ENCODE measurements at places on chromosomes 4 and X.

GRCh38 chr4:17232566-17233253 is 279.2 kb downstream of the QDPR start:
- DNase-seq, result no peak

- DNase-seq, result no peak
Measured at GRCh38 chr4:38309471-38309870, 349.3 kb downstream of the PTTG2 start.

GRCh38 chr4:128513664-128514484 is 226.3 kb upstream of the PGRMC2 start:
- no peak for DNase-seq

DNA sequence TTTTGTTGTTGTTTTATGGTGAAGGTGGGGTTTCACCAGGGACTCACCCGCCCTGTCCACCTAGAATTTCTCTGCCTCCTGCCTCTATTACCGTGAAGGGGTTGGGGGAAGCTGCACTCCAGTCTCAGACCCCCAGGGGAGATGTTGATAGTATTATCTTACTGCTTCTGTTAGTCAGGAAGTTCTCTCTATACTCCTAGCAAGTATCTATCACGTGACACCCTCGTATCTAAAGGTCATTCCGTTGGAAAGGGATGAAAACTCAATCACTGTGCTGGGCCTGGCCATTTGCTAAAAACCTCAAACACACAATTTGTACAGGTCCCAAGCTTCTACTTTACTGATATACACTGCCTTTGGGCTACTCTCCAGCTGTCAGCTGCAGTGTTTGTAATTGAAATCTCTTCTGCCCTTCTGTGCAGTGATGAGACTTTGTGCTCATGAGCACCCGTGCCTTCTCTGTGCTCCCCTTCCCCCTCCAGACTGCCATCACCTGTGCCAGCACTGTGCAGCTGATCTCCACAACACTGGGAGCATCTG is 188.5 kb upstream of the ANXA3 start:
- no peak for DNase-seq

DNA sequence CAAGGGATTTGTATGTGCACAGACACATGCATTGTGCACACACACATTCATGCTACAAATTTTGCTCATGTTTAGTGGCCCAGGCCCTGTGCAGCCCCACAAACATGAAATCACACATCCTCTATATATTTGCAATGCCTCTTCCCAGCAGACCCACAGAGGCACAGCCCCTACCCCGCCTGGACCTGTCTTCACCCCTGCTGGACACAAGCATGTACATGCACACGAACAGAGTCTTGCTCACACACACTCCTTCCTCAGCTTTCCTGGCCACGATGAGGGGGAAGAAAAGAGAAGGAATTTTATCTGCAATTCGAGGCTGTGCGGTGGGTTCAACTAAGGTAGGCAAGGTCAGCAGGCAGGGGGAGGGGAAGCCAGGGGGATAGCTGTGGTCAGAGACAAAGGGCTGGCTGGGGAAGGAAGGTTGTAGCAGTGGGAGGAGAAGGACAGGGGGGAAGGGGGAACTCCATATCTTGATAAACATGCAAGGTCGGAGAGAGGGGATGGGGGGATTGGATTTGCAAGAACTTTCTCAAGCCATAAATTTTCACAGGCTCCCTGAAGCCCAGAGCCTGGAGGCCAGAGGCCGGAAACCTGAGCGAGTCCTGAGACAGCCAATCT is 156.4 kb downstream of the EFNB1 start:
- no peak for DNase-seq

DNA sequence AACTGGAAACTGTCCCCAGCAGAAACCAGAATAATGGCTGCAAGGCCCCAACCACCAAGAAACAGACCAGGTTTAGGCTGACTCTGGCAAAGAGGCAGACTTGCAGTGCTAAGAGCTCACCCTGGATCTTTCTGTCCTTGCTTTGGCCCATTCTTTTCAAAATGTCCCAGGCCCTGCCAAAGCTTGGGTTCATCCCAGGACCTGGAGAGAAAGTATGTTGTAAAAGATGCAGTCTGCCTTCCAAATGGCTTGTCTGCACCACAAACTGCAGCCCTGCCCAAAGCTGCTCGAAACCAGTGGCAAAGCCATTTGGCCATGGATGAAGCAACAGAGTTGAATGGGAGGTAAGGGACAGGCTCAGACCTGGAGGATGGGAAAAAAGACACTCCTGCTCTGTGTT is 38.0 kb upstream of the LNX1 start:
- peak; percentile 73 for DNase-seq

- no peak for DNase-seq
Measured at GRCh38 chr4:140811429-140811828, 55.2 kb upstream of the TBC1D9 start.

DNA sequence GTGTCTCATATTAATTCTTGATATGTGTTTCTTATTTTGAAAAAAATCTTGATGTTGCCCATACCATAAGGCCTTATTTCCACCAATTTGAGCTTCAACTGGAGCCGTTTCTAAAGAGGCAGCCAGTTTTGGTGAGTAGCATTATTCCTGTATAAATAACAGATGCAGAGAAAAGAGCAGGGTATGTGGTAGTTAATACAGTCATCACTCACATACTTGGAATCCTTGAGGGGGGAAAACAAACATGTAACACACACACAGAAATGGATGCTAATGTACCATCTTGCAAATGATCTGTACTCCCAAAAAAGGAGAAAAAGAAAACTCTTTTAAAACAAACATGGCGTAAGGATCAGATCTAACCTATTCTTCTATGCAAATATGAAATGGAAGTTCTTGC is 389.7 kb downstream of the GPM6A start:
- DNase-seq, result no peak

DNA sequence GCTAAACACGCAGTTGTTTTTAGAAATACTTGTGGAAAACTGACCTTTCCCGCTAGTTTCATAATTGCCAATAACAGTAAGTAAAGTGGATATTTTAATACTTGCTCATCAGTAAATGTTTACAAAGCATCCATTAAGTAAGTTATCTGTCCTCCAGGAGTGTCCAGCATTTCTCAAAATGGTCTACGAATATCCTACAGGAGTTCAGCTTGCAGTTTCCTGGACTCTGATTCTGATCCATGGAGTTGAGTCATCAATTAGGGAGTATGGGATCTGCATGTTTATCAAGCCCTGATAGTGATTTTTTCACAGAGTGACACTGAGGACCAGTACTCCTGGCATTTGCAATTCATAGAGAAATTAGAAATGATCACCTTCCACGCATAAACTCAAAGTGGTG is 325.2 kb upstream of the AADAT start:
- no peak for DNase-seq

GRCh38 chrX:106178826-106179225 is 10.7 kb downstream of the PWWP3B start:
- no peak for DNase-seq

GRCh38 chr4:41060352-41061334 is 153.7 kb downstream of the APBB2 start:
- DNase-seq, result no peak

DNA sequence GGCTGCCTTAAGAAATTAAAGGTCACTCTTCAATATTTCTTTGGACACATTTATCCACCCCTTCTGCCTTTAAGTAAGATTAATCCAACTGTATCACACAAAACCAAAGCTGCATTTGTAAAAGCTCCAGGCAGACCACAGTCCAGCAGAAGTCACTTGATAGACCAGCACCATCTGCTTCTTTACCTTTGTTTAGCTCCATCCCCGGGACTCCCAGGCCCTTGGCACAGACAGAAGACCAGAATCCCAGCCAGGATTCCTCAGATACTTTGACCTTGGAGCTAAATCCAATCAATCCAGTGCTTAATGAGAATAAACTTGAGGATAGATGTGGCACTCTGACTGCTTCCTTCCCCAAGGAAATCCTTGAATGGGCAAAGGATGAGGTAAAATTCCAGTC is 333.1 kb upstream of the RASGEF1B start:
- no peak for DNase-seq

- DNase-seq, result no peak
Measured at GRCh38 chr4:152666946-152667345, 12.9 kb downstream of the TMEM154 start.

DNA sequence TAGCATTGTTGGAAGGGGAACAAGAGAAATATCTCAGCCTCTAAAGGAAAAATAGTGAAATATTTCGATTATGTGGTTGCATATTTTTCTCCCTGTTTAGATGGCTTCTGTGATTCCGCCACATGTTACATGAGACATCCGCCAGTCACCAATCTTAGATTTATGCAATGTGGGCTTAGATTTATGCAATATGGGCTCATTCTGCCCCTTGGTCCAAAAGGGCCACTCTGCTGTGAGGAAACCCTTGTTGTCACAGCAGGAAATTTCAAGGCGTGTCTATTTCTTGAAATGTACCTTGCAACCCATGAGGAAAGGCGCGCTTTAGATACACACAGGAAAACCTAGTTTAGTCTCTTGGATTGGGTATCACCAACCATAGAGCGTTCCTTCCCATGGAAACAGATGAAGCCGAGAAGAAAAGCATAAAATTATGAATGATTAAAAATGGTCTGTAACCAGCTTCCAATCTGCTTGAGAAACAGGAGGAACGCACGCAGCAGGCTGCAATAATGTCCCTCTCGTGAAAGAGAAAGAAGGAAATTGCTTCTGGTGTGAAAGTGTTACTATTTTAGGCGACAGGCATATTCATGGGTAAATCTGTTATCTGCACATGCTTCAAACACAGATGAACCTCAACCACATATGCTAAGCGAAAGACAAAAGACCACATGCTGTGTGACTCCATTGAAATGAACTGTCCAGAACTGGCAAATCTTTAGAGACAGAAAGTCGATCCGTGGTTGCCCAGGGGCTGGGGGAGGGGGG is 3.7 kb downstream of the RS1 start:
- no peak for DNase-seq

GRCh38 chrX:17395154-17395553 is 20.2 kb downstream of the NHS start:
- no peak for DNase-seq

- no peak for DNase-seq
Measured at GRCh38 chrX:40622479-40623138, 619 bp upstream of the MPC1L start.

GRCh38 chr4:105840426-105841174 is 54.7 kb upstream of the NPNT start:
- DNase-seq, result no peak

DNA sequence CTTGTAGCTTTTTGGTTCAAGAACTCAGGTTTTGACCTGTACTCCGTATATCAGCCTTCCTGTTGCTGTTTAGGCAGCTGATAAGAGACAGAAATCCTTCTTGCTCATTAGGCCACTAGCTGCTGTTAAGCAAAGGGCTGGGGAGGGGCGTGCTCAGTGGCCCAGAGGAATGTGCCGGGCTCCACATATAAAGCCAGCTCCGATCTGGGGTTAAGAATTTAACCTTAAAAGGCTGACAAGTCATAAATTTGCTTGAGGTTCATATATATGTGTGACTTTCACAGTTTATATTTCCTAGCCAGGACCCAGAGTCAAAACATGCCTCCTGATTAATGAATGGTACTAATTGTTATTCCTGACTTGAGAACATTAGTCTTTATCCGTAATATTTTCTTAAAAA is 15.3 kb downstream of the GPC3 start:
- DNase-seq, result no peak

GRCh38 chr4:183738081-183738673 is 79.1 kb downstream of the TRAPPC11 start:
- DNase-seq, result no peak

- no peak for DNase-seq
Measured at GRCh38 chrX:18194688-18195087, 26.0 kb downstream of the BEND2 start.

GRCh38 chr4:38905652-38906385 is 38.2 kb downstream of the FAM114A1 start:
- no peak for DNase-seq

- DNase-seq, result peak; percentile 81
Measured at GRCh38 chr4:73740353-73740778, at the start of gene CXCL8. Gene CXCL8 (plus strand): TSS chr4:73740569. CDS start chr4:73740659, 90 bp downstream.

GRCh38 chr4:86939729-86940575 is 5.1 kb downstream of the AFF1 start:
- DNase-seq, result no peak

- DNase-seq, result no peak
Measured at GRCh38 chr4:188872809-188873208, 733.6 kb downstream of the TRIML1 start.

- DNase-seq, result no peak
Measured at GRCh38 chrX:51406688-51407519, 74.3 kb downstream of the NUDT10 start.

DNA sequence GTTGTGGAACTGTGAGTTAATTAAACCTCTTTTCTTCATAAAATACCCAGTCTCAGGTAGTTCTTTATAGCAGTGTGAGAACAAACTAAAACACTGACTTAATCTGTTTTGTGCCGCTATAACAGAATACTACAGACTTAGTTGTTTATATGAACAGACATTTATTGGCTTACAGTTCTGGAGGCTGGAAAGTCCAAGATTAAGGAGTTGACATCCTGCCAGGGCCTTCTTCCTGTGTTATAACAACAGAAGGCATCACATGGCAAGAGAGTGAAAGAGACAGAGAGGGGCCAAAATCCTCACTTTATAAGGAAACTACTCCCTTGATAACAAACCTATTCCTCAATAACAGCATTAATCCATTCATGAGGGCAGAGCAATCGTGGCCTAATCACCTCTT is 42.5 kb upstream of the KCNIP4 start:
- DNase-seq, result no peak

GRCh38 chr4:105458001-105458400 is 15.9 kb downstream of the PPA2 start:
- DNase-seq, result no peak

DNA sequence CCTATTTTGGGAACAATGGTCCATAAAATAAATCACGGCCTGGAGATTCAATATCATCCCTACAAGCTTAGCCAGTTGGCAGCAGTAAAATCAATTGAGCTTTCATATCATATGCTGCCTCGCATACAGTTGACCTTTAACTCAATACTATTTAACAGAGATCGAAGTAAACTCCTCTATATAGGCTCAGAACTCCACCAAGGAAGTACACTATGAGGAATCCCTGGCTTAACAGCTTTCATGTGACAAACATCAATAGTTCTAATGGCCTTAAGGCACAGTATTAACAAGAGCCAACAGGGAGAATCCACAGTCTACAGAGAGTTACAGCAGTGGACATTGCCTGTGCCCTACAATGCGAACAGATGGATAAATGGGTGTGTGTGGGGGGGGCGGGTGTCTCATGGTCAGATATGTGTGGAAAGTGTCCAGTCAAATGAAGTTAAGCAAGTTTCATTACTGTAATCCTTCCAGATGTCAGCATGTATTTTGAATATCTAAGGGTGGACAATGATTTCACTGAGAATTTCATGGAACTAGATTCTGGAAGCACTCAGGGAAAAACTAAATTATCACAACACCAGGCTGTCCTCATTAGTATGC is 98.2 kb upstream of the FAM9B start:
- no peak for DNase-seq

DNA sequence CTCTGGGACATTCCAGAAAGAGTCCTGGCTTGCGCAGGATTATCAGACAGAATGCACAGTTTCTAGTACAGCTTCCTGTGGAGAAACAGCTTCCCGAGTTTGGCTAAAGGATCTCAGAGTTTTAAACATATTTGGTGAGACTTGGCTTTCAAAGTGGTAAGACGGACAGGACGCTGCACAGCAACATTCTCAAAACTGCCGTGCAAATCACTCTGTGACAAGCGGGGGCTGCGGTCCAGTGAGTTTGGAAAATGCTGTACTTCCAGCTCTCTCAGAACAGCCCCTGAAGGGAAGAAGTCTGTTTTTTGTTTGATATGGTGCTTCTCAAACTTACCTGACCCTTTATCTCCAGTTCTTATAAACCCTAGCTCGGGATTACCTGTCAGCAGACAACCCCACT is 18.1 kb downstream of the LGI2 start:
- no peak for DNase-seq
